Dermis microvascular lymphatic vessel endothelial cell (primary cell): ENCODE measurements at places on chromosomes 4 and X.

DNA sequence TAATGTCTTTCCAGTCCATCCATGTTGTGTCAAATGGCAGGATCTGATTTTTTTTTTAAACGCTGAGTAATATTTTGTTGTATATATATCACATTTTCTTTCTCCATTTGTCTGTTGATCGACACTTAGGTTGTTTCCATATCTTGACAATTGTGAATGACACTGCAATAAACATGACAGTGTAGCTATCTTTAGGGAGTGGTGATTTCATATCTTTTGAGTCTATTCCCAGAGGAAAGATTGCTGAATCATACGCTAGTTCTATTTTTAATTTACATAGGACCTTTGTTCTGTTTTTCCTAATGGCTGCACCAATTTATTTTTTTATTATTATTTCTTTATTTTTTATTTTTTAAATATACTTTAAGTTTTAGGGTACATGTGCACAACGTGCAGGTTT is 470.7 kb downstream of the CCSER1 start:
- no peak for DNase-seq

- no peak for DNase-seq
Observed at GRCh38 chrX:19886883-19887531, 393 bp downstream of the SH3KBP1 start.

- DNase-seq = no peak
Observed at GRCh38 chrX:83145876-83146275, 362.2 kb upstream of the POU3F4 start.

GRCh38 chr4:8745005-8745790 is 126.4 kb downstream of the HMX1 start:
- no peak for DNase-seq

DNA sequence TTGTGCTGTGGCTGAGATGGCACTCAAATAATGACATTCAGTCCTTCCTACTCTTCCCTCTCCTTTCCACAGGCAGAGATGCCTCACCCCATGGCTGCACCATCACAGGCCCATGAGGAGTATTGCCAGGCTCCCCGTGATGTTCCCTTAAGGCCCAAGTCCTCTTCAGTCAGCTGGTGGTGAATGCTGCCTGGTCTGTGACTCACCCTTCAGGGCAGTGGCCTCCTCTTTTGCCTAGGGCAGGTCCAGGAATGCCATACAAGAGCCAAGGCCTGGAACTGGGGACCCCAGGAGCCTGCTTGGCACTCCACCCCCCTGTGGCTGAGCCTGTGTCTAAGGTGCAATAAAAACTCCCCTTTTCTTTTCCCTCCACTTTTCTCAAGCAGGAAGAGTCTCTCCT is 144.2 kb upstream of the GEMIN8 start:
- DNase-seq = no peak

DNA sequence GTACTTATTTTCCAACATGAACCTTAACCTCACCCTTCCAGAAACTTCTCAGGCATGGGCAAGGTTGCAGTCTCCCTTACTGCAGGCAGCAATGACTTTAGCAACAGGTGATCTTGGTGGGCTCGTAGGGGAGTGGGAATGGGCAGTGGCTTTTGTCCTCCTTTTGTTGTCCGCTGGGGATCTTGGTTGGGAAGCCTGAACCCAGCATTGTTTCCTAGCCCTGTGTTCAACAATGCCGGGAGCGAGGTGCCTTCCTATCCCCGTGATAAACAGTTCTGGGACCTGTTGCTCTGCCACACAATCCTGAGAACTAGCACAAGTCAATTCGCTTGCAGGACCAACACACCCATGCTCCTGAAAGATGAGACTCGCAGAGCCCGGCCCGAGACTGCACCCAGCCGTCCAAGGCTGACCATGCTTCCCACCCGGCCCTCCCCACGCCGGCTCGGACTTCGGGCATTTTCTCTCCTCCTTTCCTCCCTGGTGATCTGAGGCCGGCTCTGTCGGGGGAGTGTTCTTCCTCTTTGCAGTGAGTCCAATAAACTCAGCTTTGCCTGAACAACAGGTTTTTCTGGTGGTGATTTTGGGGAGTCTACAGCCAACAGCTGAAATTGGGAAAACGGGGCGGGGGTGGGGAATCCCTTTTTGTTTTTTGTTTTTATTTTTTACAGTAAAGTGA is 20.2 kb downstream of the IRAK1 start:
- no peak for DNase-seq

- peak; percentile 86 for DNase-seq
Observed at GRCh38 chr4:168797194-168797593, 212.9 kb downstream of the CBR4 start.

- no peak for DNase-seq
Observed at GRCh38 chr4:153809916-153810810, 21.3 kb upstream of the SFRP2 start.

DNA sequence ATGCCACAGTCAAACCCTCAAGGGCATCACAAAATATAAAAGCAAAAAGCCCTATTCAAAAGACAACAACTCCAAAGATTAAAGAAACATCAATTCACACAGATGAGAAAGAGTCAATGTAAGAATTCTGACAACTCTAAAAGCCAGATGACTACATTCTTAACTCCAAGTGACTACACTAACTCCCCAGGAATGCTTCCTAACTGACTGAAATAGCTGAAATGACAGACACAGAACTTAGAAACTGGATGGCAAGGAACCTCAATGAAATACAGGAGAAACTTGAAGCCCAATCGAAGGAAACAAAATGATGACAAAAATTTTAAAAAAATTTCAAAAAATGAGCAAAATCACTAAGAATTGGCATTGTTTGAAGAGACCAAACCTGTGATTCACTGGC is 1047.6 kb upstream of the PCDH10 start:
- DNase-seq = no peak

DNA sequence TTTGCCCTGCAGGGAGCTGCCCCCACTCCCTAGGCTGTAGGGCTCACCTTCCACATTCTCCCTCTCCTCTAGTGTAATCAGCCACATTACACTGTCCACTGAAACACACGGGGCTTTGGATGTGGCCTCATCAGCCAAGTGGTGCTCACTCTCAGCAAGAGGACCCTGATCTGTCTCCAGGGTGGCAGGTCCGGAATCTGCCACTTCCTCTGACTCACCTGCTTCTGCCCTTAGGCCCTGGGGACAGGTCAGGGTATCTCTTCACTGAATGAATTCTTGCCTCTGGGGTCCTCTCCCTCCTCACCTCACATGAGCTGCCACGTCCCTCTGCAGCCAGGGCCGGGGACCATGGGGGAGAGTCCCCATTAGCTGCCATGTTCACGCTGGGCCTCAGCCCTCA is 15.9 kb downstream of the ZNF41 start:
- DNase-seq = no peak

DNA sequence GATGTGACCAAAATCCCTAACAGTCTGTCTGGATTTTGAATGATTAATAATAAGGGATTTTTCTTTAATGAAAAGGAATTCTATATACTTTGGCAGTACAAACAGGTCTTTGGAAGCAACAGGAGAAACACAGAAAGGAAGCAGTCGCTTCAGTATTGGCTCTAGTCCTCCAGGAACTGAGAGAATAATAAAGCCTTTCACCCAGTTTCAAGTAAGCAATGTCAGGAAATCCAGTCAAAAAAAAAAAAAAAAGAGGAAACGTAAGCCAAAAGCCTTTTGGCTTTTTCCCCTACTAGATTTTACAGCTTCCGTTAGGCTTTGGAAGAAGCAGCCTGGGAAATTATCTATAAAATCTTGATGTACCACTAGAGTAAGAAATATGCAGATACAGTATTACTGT is 61.7 kb upstream of the HDAC8 start:
- peak; percentile 74 for DNase-seq

DNA sequence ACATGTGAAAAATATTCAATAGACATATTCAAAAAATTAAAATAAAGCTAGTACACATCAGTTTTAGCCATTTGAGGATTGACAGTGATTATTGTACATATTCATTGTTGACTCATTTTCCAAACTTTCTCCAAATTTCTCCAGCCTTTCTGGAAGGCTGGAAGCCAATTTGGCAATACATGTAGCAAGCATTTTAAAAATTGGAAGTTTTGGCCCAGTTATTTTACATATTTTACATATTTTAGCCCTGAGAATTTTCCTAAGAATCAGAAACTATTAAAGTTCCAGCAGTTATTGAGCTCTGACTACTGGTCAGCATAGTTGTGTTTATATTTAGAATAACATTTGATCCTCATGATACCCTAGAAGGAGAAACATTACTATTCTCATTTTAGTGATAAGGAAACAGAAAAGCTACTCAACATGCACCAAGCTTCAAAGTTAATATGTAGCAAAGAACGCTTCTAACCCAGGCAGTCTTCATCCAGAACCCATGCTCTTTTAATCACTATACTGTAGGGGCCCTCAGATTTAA is 3.2 kb downstream of the CABS1 start:
- no peak for DNase-seq

- DNase-seq = no peak
Observed at GRCh38 chrX:149491812-149492211, 13.3 kb downstream of the IDS start.

GRCh38 chr4:182885022-182885737 is 32.0 kb downstream of the DCTD start:
- DNase-seq = no peak

DNA sequence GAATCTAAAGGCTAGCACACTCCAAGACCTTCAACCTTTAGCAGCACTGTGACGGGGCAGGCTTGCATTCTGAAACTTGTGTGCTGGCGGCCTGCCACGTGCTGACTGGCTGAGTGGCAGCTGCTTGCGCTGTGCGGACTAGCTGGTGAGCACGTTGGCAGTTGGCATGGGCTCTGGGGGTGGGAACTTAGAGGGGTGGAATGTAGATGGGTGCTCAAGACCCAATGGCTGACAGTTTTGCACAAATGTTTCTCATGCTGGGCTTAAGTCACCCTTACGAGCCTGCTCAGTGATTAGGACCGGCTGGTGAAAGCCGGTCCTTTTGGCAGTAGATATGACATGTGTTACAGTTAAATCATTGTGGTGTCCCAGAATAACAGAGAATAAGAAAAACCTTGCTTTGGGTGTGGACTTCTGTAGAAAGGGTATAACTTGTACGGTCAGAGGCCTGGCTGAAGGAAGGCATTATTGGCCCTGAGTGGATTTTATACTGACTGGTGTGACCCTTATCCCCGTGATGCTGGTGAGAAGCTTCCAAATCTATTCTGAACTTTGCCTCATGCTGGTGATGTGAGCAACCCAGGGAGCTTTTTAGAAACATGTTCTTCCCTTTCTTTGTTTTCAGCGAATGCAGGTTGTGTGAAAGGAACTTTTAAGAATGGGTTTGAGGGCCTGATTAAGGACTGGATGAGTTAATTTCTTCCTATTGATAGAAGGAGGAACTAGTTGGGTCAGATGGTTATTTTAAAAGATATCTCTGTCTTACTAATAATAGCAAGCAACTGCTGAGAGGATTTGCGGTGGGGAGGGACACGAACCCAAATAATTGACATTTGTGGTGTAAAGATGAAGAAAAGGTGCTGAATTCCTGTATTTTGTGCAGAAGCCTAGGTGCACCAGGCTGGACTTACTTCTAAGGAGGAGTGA is 107.4 kb upstream of the SLC4A4 start:
- DNase-seq = no peak

DNA sequence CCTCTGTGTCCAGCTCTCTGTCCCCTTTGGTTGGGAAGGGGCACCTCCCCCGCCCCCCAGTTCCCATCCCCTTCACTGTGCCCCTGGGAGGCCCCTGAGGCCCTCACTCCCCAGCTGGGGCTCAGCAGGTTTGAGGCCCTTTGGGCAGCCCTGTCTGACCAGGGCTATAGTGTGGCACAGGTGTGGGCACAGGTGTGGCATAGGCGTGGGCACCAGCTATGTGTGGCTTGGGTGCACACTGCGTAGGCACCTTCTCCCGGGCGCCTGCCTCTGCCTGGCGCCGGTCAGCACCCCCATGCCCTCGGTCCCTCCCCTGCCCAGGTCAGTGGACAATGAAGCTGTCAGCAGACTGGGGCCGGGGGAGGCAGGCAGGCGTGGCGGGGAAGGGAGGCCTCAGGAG is 7.5 kb upstream of the FGFR3 start:
- no peak for DNase-seq

DNA sequence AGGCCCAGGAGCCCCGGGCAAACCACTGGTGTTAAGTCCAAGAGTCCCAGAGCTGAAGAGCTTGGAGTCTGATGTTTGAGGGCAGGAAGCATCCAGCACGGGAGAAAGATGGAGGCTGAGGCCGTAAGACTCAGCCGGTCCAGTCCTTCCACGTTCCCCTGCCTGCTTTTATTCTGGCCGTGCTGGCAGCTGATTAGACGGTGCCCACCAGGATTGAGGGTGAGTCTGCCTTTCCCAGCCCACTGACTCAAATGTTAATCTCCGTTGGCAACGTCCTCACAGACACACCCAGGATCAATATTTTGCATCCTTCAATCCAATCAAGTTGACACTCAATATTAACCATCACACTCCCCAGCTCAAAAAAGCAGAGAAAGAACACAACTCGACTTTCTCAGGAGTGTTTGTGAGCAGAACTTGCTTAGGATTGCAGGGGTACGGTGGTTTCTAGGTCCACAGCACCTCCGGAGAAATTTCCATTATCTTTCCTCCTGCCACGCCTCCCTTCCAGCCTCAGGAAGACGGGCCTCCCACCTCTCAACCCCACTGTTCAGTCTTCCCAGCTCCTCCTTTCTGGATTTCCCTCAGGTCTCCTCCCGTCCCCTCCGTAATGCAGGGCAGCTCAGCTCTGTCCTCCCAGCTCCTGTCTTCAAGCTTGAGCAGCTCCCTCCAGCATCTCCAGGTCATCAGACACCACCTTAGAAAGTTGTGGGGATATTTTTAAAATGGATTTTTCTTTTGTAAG is 13.3 kb upstream of the TMEM271 start:
- no peak for DNase-seq

DNA sequence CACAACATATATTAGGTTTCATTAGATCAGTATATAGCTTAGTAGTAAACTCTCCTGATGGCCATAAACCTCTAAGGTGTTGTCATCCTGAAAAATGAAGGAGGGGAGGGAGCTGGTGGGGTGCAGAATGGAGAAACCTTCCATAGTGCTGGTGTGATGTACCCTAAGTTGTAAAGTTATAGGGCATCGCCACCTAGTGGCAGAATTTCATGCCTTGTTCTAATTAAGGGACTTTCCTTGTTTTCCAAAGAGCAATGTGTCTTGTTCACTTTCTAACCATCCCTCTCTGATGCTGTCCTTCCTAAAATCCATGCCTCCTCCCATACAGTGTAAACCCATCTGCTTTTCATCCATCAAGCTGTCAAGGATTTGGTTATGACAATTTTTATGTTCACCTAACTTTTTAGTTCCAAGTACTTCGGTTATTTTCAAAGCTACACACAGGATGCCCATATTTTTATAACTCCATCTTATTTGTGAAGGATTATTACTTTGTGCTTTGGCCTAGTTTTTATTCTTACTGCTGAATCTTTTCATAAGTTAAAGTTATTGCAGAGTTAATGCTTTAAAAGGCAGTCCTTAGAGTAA is 4.5 kb downstream of the NBDY start:
- DNase-seq = peak; percentile 48

DNA sequence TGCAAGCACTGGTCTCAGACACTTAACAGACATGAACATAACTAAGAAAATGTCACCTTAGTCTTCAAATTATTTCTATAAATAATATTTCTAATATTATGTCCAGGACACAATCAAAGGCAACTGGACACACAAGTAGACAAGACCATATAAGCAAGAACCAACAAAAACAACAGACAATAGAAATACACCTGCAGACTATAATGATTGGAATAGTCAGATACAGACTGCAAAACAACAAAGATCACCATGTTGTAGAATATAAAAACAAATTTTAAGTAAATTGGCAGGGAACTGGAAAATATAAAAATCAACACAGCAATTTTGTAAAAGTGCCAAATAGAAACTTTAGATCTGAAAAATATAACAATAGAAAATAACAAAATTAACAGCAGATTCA is 220.7 kb downstream of the CLCN4 start:
- DNase-seq = no peak

- no peak for DNase-seq
Observed at GRCh38 chr4:87944967-87945366, 30.5 kb upstream of the SPP1 start.

GRCh38 chrX:39011454-39012221 is 210.4 kb downstream of the MID1IP1 start:
- DNase-seq = no peak
